ENCODE measurements at places on chromosomes 5 and 9.
A peak's percentile ranks its signal among the peaks of the same experiment; 100 is the strongest.

DNA sequence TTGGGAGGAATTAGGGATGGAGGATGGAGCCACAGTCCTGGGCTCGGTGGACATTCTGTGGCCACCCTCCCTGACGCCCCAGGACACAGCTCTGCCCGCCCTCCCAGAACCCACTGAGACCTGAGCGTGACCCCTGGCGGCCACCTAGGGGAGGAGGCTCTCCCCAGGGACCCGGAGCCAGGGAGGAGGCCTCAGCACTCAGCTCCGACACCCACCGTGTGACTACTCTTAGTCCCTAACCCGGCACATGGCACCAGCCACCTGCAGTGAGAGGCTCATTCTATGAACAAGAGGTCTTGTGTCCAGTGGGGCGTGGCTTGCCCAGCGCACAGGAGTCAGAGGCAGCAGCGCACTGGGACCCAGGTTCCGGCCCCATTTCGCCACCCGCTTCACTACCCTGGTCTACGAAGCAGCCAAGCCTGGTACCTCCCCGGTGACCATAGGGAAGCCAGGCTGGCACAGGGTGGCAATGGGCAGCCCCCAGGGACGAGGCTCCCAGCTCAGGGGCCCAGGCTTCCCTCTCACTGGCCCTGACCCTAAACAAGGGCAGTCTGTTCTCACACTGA, 10.2 kb downstream of the SARDH start:
- no peak for DNase-seq

DNA sequence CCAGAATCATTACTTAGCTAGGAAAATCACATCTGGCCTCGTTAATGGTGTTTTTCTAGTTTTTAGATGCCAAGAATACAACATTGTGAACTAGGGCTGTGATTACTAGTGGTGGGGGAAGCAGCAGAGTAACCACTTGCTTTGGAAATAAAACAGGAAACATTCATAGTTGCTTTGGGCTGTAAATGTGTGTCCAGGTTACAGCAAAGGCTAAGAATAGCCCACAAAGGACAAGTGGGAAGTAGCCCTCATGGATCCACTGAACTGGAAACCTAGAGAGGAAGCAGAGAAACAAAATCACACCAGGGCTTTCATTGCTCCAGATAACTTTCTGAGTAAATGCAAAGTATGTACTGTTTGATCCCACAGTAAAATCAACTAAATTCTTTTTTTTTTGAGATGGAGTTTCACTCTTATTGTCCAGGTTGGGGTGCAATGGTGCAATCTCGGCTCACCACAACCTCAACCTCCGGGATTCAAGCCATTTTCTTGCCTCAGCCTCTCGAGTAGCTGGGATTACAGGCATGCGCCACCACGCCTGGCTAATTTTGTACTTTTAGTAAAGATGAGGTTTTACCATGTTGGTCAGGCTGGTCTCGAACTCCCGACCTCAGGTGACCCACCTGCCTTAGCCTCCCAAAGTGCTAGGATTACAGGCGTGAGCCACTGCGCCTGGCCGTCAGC, 56.2 kb upstream of the TNFSF15 start:
- DNase-seq = no peak

DNA sequence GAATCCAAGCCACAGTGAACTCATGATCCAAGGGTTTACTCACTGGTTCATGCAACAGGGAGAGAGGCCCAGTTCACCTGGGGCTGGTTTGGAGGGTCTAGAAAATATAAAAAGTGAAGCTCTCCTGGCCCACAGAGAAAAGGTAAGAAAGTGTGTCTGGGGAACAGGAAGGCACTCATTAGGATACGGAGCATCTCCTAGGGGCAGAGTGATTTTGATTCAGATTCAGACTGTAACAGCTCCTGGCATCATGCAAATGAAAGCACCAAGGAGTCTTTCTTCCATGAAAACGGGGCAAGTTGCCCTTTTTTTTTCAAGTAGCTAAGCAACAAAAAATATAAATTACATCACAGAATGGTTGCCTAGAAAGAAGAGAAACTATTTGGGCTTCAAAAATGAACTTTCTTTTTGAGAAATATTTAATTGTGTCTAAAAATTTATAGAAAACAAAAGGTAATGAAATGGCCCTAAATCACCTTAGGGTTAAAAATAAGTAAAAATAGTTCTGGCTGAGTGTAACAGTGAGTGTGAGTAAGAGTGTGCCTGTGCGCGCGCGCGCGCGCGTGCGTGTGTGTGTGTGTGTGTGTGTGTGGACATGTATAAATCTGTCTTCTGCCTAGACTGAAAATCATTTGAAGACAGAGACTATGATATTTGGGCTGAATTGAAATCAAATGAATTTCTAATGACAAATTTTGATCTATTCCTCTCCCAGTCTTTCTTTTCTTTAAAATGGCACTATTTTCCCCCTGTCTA, 177.8 kb upstream of the ZNF462 start:
- DNase-seq = no peak

GRCh38 chr5:126348855-126349635, 74.2 kb upstream of the GRAMD2B start:
- no peak for DNase-seq

- DNase-seq = peak; percentile 46
Measured at GRCh38 chr9:137286975-137287383, 9.5 kb downstream of the TOR4A start.

DNA sequence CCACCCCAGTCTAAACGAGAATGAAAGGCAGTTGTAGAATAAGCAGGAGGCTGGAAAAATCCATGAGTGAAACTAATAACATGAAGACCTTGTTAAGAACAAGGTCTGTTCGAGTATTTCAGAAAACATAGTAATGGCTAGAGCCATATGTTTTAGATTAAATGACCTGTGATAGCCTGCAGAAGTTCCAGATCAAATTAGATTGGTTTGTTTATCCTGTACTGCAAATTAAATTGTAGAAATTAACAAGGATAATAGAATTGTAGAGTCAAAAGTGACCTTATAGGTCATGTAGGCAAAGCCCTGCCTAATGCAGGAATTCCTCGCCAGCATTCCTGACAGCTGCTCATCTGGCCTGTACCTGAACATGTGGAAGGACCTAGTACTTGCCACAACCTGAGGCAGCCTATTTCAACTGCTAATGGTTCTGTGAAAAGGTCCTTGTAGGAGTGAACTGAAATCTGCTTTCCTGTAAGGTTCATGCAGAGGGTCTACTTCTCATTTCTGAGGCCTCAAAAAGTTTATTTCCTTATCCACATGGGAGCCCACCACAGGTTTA, 17.2 kb downstream of the LIX1 start:
- DNase-seq = no peak

GRCh38 chr5:91025449-91025848, 357.7 kb downstream of the ARRDC3 start:
- no peak for DNase-seq

DNA sequence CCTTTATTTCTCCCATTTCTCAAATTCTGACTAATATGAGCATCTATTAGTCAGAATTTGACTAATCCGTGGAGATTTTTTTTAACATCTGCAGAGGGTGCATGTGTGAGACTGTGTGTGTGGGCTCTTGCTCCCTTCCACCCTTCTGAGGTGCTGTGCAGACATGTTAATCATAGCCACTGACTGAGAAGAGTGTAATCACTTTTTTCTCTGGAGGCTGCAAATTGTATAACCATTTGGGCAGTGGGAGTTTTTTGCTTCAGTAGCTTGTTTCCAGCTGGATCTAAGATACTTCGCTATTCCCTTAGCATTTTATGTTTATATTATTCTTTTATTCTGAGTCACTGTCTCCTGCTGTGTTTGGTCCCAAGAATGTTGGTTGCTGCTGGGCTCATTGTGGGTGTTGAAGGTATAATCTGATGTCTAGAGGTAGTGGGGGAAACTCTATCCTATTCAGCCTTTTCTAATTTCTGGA, 66.2 kb downstream of the ARHGEF28 start:
- DNase-seq = no peak

GRCh38 chr9:36138901-36139300, 2.4 kb downstream of the GLIPR2 start:
- DNase-seq = no peak

- DNase-seq = no peak
Measured at GRCh38 chr9:111615928-111616327, 15.2 kb upstream of the DNAJC25 start.

DNA sequence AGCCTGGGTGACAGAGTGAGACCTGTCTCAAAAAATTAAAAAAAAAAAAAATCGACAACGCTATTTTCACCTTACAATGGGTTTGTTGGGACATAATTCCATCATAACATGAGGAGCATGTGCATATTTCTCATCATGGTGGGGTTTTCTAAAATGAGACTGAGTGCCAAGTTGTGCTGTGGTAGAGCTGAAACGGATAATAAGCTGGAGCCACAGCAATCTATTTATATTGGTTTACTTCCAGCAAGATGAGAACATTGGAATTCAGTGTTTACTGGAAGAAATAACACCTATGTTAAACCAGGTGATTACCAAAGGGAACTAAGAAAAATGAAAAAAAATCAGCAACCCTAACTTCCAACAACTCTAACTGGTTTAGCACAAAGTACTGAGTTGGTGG, 102.3 kb upstream of the IL6ST start:
- no peak for DNase-seq

GRCh38 chr9:136729144-136729543, 13.6 kb downstream of the LCN10 start:
- DNase-seq = no peak

GRCh38 chr5:60989790-60990189, 44.8 kb downstream of the NDUFAF2 start:
- no peak for DNase-seq

DNA sequence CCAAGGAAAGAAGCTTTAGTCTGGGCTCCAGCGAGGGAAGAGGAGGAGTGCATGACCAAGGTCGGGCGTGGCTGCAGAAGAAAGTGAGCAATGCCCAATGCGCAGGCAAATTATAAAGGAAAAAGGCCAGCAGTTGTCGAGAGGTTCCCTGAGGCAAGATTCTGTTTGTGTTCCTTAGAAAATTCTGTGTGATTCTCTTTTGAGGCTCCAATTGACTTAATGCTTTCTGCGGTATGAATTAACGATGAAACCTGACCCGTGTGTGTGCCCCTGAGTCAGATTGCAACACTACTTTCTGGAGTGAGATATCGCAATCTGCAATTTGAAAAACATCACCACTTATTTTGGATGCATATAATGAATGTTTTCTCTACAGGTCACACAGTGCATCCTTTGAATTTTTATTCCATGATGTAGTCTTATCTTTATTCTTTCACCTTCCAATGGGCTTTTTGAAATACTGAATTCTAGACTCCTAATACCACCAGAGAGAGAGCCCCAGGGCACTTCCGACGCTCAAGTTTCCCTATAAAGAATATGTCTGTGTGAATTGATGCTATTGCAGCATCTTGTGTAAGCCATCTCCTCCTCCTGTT, 117.9 kb upstream of the IL6ST start:
- no peak for DNase-seq

DNA sequence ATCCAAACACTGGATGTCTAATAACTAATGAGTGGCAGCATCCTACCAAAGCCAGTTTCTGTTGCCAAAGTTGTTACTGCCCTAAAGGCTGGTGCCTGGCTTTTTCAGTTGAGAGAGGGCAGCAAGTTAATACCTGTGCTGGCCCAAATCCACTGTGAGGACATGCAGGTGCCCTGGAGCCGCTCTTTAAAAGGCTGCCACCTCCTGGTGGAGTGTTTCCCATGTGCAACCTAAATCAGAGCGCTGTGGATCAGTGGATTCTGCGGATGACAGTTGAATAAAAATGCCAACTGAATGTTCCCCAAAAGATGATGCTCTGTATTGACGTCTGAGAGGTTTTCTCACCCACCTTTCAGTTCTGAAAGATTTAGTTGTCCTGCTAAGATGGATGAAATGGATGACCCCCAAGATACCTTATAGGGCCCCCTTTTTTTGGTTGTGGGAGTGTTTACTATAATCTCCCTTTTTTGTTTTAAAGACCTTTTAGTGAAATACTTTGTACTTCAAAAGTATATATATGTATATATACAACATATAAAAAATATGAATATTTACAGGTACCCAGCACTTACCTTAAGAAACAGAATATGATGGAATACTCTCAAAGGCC, 146.4 kb downstream of the EGFLAM start:
- no peak for DNase-seq

GRCh38 chr5:110338341-110339083, 388.0 kb downstream of the TMEM232 start:
- DNase-seq = no peak

GRCh38 chr9:131734165-131734610, 5.7 kb downstream of the RAPGEF1 start:
- no peak for DNase-seq

- DNase-seq = no peak
Measured at GRCh38 chr5:98798847-98799246, 25.4 kb downstream of the RGMB start.

GRCh38 chr5:55502759-55503158, 32.0 kb downstream of the PLPP1 start:
- no peak for DNase-seq

DNA sequence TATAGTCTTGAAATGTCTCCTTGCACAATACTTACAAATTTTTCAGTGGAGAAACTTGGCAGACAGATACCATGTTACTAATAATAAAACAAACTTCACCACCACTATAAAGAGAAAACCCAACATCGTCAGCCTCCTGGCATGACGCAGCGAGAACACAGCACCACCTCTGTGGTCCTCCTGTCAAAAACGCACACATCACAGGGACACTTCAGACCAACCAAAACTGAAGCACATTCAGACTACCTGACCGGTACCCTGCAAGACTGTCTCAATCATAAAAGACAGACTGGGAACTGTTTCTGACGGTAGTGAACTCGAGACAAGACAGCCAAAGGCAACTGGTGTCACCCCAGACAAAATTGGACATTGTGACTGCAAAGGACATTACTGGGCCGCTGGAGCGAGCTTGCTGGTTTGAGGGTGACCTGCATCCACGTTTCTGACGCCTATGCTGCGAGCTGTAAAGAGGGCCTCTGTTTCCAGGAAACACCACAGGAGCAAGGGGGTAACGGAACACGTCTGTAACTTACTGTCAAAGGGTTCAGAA, 34.4 kb downstream of the NSUN2 start:
- DNase-seq = no peak

GRCh38 chr5:87195104-87195591, 72.5 kb upstream of the RASA1 start:
- DNase-seq = no peak

- DNase-seq = no peak
Measured at GRCh38 chr5:32095261-32095671, 78.9 kb downstream of the GOLPH3 start.

DNA sequence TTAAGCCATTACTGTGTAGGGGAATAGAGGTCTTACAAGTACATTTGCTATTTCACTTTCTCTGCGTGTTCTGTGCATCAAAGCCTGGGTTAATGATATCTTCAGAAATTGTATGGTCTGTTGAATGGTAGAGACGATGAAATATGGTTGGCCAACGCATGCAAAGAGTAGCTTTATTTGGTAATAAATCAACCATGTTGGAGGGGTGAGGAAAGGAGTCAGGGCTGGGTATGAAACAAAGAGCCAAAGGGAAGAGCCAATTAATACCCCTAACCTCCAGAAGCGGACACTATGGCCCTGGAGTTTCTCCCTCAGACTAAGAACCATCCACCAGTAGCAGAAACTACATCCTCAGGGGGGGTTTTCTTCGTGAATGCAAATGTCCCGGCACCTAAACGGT, 1974.0 kb upstream of the WWC1 start:
- no peak for DNase-seq

DNA sequence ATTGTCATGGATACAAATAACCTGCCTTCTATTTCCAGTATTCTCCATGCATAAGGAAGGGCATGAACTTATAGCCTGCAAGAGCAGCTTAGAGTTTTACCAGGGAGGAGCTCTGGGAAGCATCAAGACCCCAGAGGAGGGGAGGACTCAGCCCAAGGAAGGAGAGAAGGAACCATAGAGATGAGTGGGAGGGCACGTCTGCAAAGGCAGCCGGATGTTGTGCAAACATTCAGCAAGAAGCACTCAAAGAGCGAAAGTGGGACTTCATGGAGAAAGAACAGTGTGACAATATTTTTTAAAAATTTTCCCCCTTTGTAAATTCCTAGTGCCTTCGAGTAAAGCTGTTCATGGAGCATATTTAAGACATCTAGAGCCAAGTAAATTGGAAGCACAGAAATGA, 270.1 kb upstream of the PTGER4 start:
- no peak for DNase-seq
